Left renal pelvis (tissue), 4 donors: ENCODE measurements at places on chromosomes 16 and 17. TPM values are rescaled to one million over a fixed set of nuclear protein-coding genes. Genes with fewer than 3 reads are reported as not detected.

Gene NAGS
- polyA plus RNA-seq = 2.1 TPM

Gene HSD17B1
- 2.2 TPM for polyA plus RNA-seq

Gene PRR35
- polyA plus RNA-seq = 0.59 TPM

Gene GIT1
- 45.0 TPM for polyA plus RNA-seq

Gene SLFN12
- polyA plus RNA-seq = 19.3 TPM

Gene TAT
- 0.05 TPM for polyA plus RNA-seq

Gene TBC1D3
- polyA plus RNA-seq = not detected

Gene PPP1R27
- polyA plus RNA-seq = not detected

Gene CHST5
- polyA plus RNA-seq = 0.66 TPM

Gene TOX3
- polyA plus RNA-seq = 31.6 TPM

Gene CSF3
- polyA plus RNA-seq = not detected

Gene CACNB1
- polyA plus RNA-seq = 8.6 TPM

Gene TBC1D28
- not detected for polyA plus RNA-seq

Gene INCA1
- 6.9 TPM for polyA plus RNA-seq

Gene ZNF689
- polyA plus RNA-seq = 14.6 TPM

Gene ABAT
- polyA plus RNA-seq = 58.1 TPM

Gene DRC3
- 24.6 TPM for polyA plus RNA-seq

Gene HS3ST3A1
- polyA plus RNA-seq = 4.5 TPM

Gene ZNF785
- 16.8 TPM for polyA plus RNA-seq

Gene HBQ1
- 0.85 TPM for polyA plus RNA-seq

Gene HOXB1
- 0.75 TPM for polyA plus RNA-seq

Gene AKAP1
- 32.7 TPM for polyA plus RNA-seq

Gene SMIM22
- 13.5 TPM for polyA plus RNA-seq

Gene CEP112
- 14.6 TPM for polyA plus RNA-seq

Gene CRHR1
- polyA plus RNA-seq = 1.3 TPM

Gene CDH5
- 65.2 TPM for polyA plus RNA-seq
